ENCODE measurements at places on chromosomes 3 and 15.

DNA sequence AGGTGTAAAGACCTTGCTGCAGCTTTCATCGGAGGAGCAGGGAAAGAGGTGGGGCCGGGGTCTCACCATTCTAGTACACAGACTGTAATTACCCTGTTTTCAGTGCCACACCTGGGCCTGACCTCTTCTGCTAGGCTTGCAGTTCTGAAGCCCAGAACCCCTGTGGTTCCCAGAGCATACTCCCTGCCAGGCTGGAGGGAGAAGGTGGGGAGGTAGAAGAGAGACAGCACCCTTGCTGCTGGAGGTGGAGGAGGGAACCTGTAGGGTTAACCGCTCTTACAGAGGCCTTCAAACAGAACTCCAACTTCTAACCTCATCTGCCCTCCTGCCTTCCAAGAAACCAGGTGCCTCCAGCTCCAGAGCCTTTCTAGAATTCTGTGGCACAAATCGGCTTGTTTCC, 27.0 kb downstream of the PCOLCE2 start:
- DNase-seq, result no peak

DNA sequence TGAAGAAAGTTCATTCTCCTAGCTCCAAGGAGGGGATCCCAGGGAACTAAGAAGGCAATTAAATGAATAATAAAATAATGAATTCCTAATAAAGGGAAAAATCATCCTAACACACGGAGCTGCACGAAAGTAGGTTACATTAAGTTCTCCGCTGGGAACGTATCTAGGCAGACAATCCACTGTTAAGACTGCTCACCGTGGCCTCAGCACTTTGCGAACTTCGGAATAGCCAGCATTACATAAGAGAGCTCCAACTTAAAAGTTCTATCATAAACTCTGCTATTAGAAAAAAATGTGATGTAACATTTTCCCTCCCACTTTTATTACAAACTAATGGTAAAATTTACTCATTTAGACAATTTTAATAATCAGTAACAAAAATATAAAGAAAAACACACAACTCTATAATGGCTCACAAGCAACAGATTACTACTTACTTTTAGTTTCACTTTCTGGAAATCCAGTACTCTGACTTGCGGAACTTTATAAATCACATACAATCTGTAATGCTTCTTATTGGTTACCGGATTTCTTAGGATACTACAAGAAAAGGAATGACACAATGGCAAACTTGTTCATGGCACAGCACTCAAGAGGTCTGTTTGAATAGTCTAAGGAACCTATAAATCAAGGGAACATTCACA, 8.5 kb downstream of the SNRPA1 start:
- no peak for DNase-seq

DNA sequence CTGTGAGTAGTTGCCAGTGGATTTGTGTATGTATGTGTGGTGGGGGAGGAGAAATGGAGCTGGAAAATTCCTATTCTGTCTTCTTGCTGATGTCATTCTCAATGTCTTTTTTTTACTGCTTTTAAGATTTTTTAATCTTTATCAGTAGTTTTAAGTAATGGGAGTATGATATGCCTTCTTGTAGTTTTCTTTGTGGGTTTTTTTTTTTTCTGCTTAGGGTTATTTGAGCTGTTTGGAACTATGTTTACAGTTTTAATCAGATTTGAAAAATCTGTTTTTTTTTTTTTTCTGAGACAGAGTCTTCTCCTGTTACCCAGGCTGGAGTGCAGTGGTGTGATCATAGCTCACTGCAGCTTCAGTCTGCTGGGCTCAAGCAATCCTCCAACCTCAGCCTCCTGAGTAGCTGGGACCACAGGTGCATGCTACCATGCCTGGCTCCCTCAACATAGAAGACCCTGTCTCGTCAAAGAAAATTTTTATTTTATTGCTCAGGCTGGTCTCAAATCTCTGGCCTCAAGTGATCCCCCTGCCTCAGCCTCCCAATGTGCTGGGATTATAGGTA, 37.1 kb downstream of the RPL39L start:
- no peak for DNase-seq

GRCh38 chr3:170130532-170130931, 51.0 kb downstream of the PHC3 start:
- DNase-seq, result no peak

- DNase-seq, result no peak
These were observed 139.4 kb downstream of the SLCO3A1 start for GRCh38 chr15:91992945-91993344.

DNA sequence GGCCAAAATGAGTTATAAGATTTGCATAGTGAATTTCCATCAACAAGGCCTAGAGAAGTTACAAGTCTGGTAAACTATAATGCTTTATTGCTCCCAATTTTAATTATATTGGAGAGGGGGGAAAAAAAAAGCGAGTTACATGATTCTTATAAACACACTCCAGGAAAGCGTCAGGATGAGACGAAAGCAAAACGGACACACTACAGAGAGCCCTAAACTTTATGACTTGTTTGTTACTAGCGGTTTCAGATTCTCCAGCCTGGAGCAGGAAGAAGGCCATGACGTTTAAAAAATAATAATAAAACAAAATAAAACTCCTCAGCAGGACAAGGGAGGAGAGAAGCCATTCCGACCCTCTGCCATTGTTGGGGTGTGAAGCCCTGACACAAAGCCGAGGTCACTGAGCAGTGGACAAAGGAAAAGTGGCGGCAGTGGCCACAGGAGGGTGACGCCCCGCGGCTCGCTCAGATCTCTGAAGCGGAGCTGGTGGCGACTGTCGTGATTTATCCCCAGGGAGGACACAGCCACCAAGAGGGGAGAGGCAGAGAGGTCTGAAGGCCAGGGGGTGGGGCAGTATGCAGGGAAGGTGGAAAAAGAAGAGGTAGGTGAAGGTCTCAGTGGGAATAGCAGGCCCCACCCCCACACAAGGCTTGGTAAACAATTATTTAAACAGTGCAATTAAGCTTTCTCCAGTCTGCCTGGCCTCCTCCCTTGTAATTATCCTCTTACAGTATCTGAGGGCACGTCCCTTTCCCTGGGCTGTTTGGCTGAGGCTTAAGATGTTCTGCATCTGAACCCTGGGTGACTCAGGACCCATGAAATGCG, 45.3 kb downstream of the ADAMTS9 start:
- DNase-seq, result no peak

- no peak for DNase-seq
These were observed 488.0 kb upstream of the SUCLG2 start for GRCh38 chr3:68142441-68142840.

DNA sequence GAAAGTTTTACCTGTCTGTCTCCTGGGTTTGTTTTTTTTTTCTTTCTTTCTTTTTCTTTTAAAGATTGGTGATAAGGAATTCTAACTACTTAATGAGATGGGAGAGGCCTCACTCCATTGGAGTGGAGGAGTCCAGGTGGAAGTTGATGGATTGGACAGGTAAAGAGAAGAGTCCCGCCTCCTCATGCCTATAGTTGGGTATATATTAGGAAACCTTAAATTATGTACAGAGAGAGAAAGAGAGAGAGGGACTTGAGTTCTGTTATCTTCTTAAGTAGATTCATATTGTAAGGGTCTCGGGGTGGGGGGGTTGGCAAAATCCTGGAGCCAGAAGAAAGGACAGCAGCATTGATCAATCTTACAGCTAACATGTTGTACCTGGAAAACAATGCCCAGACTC, 158.2 kb downstream of the TP63 start:
- DNase-seq, result no peak

- no peak for DNase-seq
These were observed 75.0 kb upstream of the EPHB3 start for GRCh38 chr3:184486614-184487013.

GRCh38 chr3:139289860-139290524, 53.8 kb upstream of the MRPS22 start:
- DNase-seq, result no peak

- DNase-seq, result no peak
These were observed 25.6 kb upstream of the ACAD9 start for GRCh38 chr3:128853826-128854225.

DNA sequence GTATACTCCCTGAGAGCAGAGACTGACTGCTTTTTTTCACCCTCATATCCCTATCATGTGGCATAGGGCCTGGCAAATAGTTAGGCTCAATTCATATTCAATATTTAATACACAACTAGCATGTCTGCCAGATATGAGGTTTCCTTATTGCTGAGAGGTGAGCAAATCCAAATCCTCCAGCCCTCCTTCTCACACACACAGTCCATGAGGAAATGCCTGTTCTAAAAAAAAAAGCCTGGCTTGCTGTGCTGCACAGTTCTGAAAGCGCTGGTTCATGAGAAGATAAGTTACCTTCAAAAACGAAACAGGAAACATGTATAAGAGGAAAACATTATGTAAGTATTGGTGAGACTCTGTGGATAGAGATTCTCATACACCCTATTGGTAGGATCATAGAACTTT, 15.5 kb upstream of the ACAP2 start:
- no peak for DNase-seq

DNA sequence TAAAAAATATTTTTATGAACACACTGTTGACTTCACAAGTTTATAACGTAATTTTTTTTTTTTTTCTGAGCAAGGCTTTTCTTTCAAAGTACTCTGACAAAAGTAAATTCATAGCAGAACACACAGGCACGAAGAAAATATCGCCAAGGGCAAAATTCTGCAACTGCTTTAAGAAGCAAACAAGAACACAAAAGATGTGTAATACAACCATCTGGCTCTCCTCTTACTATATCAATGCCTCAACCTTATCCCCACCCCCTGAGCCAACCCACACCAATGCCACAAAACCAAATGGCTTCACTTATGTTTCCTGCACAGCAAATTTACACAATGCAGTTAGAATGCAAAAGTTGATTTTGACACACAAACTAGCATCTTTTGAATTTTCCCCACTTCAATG, 274.2 kb downstream of the FOXP1 start:
- no peak for DNase-seq
